ENCODE measurements at places on chromosomes 11 and 22.
A peak's percentile ranks its signal among the peaks of the same experiment; 100 is the strongest.

DNA sequence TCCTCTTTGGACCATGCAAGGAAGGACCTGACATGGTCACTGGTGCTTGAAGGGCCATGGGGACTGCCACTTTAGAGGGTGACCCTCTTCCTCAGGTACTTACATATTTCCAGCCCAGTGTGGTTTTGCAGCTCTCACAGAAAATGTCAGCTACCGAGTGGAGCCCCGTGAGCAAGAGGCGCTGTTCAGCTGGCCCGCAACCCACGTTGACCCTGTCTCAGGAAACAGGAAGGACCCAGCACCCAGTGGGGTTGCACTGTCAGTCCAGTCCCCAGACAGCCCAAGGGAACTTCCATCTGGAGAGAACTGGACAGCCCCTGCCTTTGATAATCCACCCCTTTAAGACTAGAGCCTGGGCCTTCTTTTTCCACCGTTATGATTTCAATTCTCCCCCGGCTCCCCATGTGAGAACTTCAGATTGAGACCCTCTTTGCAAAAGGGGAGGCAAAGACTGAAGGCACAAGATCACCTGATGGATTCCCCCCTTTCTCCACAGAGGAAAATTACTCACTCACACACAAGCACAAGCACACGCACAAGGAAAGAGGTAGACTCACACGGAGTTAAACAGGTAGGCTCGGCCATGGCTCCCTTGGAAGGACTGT, 3.4 kb downstream of the YPEL4 start:
- DNase-seq, result peak; percentile 37

DNA sequence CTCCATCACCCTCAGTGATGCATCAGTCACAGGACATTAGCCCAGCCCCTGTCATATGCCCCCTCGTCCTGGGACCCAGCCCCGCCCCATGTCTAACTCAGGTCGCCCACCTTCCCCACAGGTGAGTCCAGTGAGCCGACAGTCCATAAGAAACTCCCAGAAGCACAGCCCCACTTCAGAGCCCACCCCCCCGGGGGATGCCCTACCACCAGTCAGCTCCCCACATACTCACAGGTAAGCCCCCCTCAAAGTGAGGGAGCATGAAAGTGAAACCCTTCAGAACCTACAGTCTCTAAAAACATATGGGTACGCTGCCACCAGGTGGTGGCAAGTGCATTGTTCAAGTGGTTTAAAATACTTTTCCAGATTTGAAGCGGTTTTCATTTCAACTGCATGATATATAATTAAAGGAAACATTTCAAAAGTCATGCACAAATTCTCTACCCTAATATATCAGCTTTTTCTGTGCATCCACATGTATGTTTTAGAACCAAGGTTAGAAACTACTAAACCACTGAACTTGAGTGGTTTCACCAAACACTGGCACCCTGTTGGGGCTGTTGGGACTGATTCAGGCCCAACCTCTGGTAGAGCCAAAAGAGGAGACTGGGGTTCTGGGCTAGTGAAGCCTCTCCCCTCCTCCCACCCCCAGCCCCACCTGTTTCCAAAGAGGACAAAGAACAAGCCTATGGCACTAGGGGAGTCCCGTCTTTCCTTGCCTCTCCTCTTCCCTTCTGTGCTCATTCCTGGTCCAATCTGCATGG, 17.3 kb downstream of the EPS8L2 start:
- peak; percentile 38 for DNase-seq

- no peak for DNase-seq
Observed at GRCh38 chr11:113287801-113288200, 26.6 kb upstream of the TTC12 start.

- DNase-seq, result no peak
Observed at GRCh38 chr22:49699476-49699875, 128.2 kb downstream of the BRD1 start.

GRCh38 chr11:116787436-116787785, 412 bp downstream of the ZPR1 start:
- no peak for DNase-seq

DNA sequence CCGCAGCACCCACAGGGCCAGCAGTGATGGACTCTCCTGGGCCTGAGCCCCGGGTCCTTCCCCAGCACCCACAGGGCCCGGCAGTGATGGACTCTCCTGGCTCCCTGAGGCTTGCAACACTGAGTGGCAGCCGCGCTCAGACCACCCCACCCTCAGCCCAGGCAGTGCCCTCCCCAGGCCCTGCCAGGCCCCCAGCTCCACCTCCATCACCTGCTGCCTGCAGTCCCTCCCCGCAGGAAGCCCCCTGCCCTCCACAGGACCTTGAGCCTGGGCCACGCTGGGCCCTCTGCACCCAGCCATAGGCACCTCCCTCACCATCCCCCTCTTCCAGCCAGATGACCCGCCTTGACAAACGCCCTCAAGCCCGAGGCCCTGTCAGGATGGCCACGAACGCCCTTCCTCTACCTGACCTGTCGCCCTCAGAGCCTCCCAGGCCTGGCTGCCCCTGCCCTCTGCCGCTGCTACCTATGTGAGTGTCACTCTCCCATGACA, 11.4 kb downstream of the ALG12 start:
- no peak for DNase-seq

DNA sequence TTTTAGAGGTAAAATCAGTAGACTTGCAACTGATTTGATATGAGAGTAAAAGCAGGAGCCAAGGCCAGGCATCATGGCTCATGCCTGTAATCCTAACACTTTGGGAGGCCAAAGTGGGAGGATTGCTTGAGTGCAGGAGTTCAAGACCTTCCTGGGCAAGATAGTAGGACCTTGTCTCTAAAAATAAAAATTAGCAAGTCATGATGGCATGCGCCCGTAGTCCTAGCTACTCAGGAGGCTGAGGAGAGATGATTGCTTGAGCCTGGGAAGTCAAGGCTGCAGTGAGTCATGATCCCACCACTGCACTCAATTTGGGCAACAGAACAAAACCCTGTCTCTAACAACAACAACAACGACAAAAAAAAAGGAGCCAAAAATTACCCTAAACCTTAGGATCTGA, 13.5 kb downstream of the SGSM3 start:
- peak; percentile 56 for DNase-seq
